ENCODE measurements at places on chromosomes 4 and X.
A peak's percentile ranks its signal among the peaks of the same experiment; 100 is the strongest.

DNA sequence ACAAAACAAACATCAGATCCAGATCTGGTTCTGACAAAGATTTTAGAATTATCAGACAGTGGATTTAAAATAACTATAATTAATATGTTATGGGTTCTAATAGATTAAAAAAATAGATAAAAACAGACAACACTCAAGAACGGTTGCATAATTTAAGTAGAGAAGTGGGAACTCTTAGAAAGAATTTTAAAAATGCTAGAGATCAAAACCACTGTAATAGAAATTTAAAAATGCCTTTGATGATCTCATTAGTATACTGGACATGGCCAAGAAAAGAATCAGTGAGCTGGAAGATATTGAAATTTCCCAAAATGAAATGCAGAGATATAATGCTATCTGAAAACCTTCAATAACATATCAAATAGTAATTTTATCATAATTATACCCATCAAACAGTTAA, 28.3 kb upstream of the DYNLT3 start:
- no peak for DNase-seq

GRCh38 chrX:21047034-21047455, 327.2 kb upstream of the CNKSR2 start:
- no peak for DNase-seq

DNA sequence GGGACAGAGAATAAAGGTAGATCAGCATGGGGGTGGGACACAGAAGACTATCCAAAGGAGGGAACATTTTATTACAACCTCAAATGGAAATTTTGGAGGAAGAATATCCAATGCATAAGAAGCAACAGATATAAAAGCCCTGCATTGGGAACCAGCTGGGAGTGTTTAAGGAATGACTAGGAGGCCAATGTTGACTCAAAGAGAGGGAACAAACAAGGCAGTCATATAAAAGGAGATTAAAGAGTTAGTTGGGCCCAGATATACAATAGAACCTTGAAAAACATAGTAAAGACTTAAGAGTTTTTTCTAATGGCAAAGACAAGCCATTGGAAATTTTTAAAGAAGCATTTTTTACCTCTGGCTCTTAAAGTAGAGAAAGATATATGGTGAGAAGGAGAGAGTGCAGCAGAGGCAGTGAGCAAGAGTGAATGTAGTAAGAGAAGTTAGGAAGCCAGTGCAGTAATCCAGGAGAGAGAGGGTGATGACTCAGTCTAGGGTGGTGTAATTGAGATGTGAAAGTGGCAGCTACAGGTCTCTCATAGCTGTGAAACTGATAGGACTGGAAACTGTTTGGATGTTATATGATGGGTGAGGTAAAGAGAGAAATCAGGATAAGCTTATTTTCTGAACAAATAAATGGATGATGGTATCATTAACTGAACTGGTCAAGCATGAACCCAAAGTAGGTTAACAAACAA, 182.2 kb upstream of the ATOH1 start:
- DNase-seq, result peak; percentile 5

GRCh38 chrX:134024686-134025377, 39.4 kb upstream of the GPC3 start:
- DNase-seq, result no peak

GRCh38 chrX:56975611-56976010, 19.7 kb downstream of the SPIN3 start:
- no peak for DNase-seq

GRCh38 chrX:41889317-41890025, 33.9 kb downstream of the CASK start:
- no peak for DNase-seq

DNA sequence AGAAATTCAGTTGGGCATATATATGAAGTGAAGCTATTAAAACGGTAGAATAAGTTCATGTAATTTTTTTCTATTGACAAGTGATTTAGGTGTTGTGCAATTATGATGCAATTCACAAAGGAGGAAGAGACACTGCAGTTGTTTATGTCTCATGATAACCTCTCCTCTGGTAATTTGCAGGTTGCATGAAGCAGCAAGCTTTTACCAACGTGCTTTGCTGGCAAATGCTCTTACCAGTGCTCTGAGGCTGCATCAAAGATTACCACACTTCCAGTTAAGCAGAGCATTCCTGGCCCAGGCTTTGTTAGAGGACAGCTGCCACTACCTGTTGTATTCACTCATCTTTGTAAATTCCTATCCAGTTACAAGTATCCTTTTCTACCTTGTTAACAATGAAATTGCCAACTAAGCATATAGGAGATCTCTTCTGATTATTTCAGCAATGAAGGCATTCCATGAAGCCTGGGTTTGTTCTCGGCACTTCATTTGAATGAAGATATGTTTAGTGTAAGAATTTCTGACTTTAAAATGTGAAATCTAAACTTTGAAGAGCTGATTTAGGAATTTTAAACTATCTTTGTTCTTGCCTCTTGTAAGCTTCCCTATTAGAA, 3.9 kb downstream of the TMEM33 start:
- no peak for DNase-seq

- no peak for DNase-seq
These were observed 546.9 kb downstream of the BCOR start for GRCh38 chrX:39550795-39551361.

DNA sequence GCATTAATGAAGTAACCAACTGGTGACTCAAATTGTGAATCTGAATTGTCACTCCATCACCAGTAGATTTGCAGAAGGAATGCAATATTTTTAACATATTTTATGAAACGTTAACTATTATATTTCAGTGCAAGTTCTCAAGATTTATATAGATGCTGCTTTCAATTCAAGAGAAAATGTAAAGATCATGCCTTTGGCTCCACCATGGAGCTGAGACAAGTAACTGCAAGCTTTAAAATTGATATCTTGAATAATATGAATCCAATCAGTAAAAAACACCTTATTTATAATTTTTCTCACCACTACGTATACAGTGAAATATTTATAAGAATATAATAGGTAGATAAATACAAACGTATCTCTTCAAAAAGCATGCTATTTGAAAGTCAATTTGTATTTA, 27.8 kb upstream of the GALNTL6 start:
- no peak for DNase-seq

DNA sequence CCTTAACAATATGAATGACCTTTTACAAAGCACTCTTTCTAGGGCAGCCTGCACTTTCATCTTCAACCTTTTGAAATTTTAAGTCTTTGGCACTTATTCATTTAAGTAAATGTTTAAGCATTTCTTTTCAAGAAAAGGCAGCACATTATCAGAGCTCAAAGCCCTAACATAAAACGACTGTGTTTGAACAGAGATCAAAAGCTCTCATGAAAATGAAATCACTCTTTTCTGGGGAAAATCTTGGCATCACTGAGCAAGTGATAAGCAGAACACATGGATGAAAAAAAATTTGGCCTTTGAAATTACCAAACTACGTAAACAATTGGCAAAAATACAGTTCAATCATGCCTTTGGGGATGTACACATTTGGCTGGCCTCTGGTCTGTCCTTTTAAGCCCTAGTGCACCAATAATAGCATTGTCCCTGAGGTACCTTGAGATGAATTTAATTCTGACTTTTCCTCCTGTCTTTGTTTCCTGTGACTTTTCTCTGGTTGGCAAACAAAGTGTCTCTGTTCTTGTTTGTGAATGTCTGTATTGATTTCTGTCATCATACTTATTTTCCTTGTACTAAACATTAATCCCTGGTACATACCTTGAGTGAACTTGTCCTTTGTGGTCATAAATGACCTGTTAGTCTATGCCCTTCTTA, 12.9 kb upstream of the ODAM start:
- DNase-seq, result no peak

- DNase-seq, result no peak
These were observed 108.8 kb downstream of the AMELX start for GRCh38 chrX:11401966-11402365.

GRCh38 chrX:16136080-16136479, 12.7 kb downstream of the GRPR start:
- no peak for DNase-seq

- DNase-seq, result no peak
These were observed 435.7 kb upstream of the FMR1 start for GRCh38 chrX:147476008-147476407.

Data from DMS79 treated with DMSO at 0.1 percent for 48 hours (cell line).